ENCODE measurements at places on chromosomes 5 and 9.
A peak's percentile ranks its signal among the peaks of the same experiment; 100 is the strongest.

- DNase-seq: no peak
Observed at GRCh38 chr5:167207081-167207480, 1084.4 kb upstream of the WWC1 start.

- no peak for DNase-seq
Observed at GRCh38 chr9:126959336-126959735, 44.8 kb downstream of the RALGPS1 start.

DNA sequence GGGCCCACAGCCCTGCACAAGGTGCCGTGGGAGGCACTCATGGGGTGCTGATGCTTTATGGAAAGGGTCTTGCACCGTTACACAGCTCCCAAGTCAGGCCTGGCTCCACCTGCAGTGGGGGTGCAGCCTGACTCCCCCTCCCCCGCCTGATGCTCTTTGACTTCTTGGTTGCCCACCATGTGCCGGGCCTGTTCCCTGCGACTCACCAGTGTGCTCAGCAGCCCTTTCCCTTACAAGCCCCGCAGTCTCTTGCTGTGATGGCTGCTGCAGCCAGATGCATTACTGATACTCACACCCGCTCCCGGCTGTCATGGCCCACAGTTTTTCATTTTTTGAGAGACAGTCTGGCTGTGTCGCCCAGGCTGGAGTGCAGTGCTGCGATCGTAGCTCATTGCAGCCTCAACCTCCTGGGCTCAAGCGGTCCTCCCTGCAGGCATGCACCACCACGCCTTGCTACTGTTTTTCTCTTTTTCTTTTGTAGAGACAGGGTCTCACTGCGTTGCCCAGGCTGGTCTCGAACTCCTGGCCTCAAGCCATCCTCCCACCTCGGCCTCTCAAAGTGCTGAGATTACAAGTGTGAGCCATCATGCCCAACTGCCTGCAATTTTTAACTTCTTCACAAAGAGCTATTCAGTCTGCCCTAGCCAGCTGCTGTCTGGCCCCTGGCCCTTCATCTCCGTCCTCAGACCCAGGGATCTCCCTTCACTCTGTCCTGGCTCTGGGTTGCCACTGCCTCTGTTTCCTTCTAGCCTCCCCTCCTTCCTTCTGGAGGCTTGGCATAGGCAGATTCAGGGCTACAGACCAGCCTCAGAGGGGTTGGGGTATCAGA, 109.5 kb downstream of the RXRA start:
- no peak for DNase-seq

GRCh38 chr5:32489791-32490562, 45.4 kb upstream of the ZFR start:
- DNase-seq: peak; percentile 75

- DNase-seq: no peak
Observed at GRCh38 chr5:10921160-10921559, 160.1 kb upstream of the DAP start.

- DNase-seq: no peak
Observed at GRCh38 chr5:157464519-157465171, 4.6 kb downstream of the NIPAL4 start.

- no peak for DNase-seq
Observed at GRCh38 chr5:16508730-16509531, 43.3 kb upstream of the ZNF622 start.

DNA sequence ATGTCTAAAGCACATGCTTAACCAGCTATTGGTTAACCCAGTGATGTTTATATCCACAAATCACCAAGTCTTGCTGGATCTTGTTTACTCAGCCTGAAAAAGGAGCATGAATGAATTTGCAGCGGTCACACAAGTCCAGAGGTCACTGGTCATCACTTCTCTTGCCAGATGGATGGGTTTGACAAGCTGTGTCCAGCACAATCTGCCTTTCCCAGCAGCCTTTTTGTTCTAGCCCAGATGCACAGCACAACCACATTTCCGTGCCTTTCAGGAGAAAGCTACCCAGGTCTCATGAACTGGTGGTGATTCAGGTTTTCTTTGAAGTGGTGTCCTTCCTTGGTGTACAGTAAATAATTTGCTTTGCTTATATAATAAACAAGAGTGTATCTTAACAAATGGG, 32.1 kb downstream of the TMEM252 start:
- DNase-seq: no peak

DNA sequence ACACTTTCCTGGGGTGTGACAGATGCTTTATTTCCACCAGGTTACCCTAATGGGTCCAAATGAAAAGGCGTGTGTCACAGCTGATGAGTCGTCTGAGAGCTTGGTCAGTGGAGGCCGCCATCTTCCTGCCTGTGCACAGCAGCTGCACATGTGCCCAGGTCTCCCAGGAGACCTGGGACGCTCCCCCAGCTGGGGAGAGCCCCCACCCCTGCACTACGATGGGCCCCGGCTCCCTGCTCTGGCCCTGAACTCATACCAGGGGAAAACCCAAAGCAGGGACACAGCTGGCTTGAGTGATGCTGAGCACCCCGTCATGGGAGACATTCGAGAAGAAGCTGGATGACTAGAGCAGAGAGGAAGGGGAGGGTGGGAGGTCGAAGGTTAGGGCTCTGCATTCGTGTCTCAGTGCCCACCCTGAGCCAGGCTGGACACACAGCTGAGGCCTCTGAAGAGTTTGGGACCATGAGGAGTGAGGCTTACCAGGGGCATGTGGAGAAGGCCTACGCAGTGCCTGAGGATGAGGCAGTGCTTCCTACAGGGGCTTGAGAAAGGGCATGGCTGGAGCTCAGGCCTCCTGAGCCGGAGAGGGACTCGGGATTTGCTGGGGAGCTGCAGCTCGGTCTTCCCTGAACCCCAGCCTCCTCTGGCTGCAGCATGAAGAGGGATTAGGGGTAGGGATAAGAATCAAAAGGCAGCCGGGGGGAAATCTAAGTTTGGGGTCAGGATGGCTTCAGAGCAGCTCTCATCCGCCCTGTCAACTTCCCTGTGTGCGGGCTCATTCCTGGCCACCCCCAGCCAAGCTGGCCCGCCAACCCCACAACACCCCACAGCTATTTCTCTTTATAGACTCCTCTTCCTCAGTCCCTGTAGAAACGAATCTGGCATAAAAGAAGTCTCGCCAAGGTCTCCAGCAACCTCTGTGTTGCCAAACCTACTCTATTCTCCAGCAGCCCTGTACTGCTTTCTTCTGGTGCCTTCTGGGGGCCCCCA, 42.2 kb upstream of the RNU6ATAC start:
- DNase-seq: no peak

DNA sequence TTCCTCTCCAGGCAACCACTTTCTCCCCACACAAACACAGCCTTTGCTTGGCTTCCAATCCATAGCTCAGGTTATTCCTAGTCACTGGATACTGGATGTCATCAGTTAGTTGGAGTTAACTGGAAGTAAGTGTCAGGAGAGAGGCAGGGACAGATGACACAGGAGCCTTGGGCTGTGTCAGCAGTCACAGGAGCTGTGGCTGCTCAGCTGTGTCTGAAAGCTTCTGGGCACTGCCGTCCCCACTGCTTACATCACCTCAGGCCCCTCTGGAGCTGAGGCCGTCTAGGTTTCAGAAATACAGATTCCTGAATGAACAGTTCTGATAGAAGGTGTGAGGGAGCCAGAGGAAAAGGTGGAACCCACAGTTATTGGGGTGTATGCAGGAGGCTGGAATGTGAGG, 17.3 kb upstream of the FAM240B start:
- DNase-seq: no peak

GRCh38 chr5:143314099-143314498, 89.4 kb downstream of the NR3C1 start:
- DNase-seq: no peak

- DNase-seq: no peak
Observed at GRCh38 chr9:108077556-108077955, 588.0 kb upstream of the KLF4 start.

GRCh38 chr9:19998823-19999455, 210.1 kb upstream of the SLC24A2 start:
- DNase-seq: no peak

DNA sequence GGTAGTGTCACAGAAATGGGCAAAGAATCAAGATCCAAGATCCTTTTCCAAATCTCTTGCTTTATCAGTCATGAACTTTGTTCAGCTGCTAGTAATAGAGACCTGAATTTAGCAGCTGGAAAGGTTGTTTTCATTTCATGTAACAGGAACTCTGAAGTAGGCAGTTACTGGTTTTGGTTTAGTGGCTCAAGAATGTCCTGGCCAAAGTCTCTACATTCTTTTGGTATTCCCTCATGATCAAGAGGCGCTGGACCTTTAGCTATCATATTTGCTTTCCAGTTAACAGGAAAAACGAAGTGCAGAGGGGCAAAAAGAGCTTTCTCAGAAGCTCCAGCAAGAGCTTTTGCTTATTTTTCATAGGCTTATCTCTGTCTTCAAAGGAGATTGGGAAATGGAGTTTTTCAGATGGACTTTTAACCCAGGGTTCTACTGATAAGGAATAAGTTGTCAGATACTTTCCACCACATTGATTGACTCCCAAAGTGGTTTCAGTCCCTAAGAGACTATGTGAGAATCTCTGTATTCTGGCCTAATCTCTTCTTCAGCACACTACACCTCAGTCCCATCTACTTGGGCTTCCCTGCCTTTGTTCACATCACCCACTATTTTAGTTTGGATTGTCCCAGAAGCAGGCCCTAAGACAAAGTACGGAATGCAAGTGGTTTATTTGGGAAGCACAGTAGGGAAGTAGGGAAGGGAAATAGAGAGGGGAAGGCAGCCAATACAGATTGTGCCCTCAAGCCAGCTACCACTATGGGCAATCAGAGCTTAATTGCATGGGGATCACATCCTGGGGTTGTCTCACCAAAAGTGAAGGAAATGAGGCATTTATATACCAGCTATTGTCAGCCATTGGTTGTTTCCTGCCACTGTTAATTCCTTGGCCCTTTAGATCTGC, 359.3 kb downstream of the LRRC70 start:
- DNase-seq: no peak

DNA sequence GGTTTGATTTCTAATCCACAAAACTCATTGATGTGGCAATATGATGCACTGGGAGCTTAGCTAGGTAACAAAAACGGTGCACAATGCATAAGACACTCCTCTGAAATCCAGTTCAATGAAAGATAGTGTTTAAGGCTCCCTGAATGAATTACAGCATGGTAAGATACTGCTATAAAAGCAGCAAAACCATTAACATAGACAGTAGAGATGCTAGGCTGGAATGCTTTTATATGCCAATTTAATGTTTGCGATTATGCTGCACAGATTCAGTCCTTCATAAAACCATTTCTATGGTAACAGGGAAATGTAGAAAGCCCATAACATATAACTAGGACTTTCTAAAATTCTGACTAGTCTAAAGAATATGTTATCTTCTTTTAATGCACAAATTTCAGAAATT, 180.8 kb upstream of the NUDT12 start:
- no peak for DNase-seq

Measured in SW 1271 (cell line).